ENCODE measurements at places on chromosomes 1 and 21.

DNA sequence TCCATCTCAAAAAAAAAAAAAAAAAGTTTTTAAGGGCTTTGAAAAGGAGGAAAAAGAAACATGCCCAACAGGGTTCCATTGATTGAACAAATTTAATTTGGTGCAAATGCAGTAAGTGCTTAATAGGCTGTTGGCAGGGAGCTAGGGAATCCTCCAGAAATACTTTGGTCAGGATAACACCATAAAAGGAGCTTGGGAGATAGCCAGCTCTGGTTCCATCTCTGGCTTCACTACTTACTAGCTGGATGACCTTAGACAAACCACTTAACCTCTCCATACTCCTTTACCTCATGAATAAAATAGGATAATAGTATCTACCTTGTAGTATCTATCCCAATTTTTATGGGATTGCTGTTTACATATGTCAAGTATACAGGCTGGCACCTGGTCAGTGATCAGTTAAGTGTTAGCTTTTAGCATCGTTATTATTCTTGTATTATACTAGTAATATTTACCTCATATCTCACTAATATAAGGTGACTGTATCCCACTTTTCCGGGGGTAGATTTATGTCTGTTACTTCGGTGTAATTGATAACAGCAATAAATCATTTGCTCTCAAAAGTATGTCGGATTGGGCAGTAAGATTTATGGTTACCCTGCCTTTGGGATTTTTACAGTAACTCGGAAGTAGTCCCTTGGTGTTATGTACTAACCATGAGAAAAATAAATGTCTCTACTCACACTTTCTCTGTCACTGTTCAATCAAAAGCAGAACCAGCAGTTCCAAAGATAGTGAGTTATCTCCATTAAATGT lies 36.4 kb downstream of the BTG3 start:
- H3K36me3 ChIP-seq, result no peaks in the 10 kb centered on the region
- DNase-seq, result no peak
- H3K27ac ChIP-seq, result no peak overlapping the region
- H3K4me3 ChIP-seq, result no peak overlapping the region
- H3K27me3 ChIP-seq, result no peaks in the 10 kb centered on the region

DNA sequence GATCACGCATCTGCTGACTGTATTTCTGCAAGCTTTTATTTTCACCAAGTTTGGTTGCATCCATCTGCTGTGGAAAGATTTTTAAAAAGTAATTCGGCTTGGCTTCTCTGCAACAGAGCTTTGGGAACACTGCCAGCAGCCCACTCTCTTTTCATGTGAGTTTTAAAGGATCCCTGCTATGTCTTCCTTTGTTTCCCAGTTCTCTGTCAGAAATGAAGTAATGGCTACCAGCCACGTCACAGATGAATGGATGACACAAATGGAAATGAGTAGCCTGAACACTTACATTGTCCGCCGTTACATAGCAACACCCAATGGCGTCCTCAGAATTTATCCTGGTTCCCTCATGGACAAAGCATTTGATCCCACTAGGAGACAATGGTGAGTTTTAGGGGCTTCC lies 80.6 kb upstream of the RAVER2 start:
- no peaks in the 10 kb centered on the region for H3K36me3 ChIP-seq
- H3K27me3 ChIP-seq, result no peaks in the 10 kb centered on the region
- peak overlapping the region; percentile 16 for H3K27ac ChIP-seq
- H3K4me3 ChIP-seq, result no peak overlapping the region

GRCh38 chr1:11784993-11785769 lies 20.6 kb downstream of the MTHFR start:
- DNase-seq, result peak; percentile 57
- H3K4me3 ChIP-seq, result peak overlapping the region; percentile 17
- H3K27me3 ChIP-seq, result no peaks in the 10 kb centered on the region
- H3K36me3 ChIP-seq, result peaks cover 4% of the 10 kb centered on the region
- no peak overlapping the region for H3K27ac ChIP-seq

DNA sequence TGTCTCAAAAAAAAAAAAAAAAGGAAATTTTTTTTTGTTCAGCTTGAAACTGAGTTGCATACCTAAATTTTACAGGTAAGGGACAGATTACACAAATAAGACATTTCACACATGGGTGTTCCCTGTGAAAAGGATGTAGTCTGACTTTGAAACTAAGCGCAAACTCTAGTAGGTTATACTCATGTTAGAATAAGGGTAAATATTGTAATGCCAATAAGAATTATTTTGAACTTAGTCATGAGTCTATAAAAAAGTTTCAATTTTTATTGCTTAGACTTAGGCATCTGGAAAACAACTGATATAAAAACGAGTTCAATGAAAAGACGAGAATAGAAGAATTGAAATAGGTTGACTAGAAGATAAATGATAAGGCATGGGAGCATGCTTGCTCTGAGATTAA lies 122.3 kb downstream of the HMCN1 start:
- no peaks in the 10 kb centered on the region for H3K36me3 ChIP-seq
- DNase-seq, result no peak
- H3K4me3 ChIP-seq, result no peak overlapping the region
- H3K27me3 ChIP-seq, result no peaks in the 10 kb centered on the region
- H3K27ac ChIP-seq, result no peak overlapping the region
- no peaks in the 10 kb centered on the region for H3K4me1 ChIP-seq
